ENCODE measurements at places on chromosomes 3 and 15.

- no peak for DNase-seq
These were observed 47.4 kb upstream of the SYN2 start for GRCh38 chr3:11956781-11957180.

- DNase-seq, result no peak
These were observed 40.9 kb downstream of the NR1D2 start for GRCh38 chr3:23985747-23986544.

- no peak for DNase-seq
These were observed 100.0 kb upstream of the C3orf80 start for GRCh38 chr3:160125258-160125657.

DNA sequence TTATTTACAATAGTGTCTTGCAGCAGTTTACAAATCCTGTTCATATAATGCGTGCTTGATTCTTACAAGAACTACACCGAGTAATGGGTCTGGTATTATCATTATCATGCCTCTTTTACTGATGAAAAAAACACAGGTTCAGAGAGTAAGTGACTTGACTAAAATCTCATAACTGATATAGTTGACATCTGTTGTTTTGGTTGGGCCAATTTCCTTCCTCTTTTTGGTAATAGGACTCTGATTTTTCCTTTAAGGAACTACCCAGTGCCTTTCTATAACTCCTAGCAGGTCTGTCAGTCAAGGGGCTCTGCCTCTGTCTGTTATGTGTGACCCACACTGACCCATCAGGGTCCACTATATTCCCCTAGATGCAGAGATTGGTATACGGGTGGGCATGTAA lies 14.6 kb upstream of the BLOC1S6 start:
- no peak for DNase-seq

DNA sequence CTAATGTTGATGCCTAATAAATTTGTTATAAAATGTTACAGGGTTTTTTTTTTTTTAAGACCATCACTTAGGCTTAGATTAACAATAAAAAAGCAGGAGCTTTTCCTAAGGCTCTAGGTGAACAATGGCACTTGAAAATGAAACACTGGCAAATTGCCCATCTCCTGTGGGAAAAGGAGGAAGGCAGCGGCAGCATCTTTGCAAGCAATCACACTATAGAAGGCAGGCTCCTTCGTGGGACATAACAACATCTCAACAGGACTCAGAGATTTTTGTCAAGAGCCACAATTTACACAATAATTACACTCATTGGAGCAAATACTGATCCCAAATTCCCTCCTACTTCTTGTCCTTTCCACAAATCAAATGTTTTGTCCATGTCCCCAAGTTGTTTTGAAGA lies 646.7 kb downstream of the ROBO2 start:
- no peak for DNase-seq

- no peak for DNase-seq
These were observed 240.6 kb downstream of the OTOL1 start for GRCh38 chr3:161737171-161737570.

DNA sequence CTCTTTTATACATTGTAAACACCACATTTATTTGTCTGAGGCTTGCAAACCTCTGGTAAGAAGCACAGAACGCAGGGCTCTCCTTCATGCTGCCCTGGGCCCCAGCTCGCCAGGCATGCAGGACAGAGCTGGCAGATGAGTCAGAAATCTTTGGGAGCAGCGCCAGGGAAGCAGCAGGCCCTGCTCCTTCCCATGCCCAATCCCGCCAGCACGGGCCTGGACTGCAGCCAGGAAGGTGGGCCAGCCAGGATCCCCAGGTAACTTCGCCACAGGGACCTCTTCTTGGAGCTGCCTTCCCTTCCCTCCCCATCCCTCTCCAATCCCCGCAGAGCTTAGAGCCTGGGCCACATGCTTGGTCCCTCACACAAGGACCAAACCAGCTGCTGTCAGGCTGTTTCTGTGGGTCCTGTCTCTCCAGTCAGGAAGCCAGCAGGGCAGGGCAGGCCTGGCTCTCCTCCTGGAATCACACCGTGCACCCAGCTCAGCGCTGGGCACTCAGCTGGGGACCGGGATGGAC lies 8.8 kb downstream of the STOML1 start:
- DNase-seq, result peak; percentile 87

GRCh38 chr3:67832817-67833216 lies 178.4 kb upstream of the SUCLG2 start:
- DNase-seq, result no peak

DNA sequence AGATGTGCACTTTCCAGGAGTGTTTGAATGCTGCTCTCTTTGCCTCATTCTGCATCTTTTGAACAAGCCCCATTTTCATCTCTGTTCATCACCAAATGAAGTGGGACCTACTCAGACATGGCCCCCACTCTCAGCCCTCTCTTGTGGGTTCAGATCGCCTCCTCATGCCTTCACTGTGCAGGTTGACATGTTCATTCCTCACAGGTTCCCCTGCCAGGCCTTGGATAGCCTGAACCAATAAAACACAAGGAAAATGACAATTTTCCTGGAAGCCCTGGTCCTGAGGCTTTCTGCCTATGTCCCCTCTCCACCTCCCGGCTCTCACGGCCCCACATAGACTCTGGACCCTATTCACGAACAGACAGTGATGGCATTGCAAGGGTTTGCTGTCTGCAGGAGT lies 17.7 kb downstream of the KLF15 start:
- DNase-seq, result no peak

GRCh38 chr15:69092159-69092558 lies 68.3 kb upstream of the GLCE start:
- peak; percentile 33 for DNase-seq

DNA sequence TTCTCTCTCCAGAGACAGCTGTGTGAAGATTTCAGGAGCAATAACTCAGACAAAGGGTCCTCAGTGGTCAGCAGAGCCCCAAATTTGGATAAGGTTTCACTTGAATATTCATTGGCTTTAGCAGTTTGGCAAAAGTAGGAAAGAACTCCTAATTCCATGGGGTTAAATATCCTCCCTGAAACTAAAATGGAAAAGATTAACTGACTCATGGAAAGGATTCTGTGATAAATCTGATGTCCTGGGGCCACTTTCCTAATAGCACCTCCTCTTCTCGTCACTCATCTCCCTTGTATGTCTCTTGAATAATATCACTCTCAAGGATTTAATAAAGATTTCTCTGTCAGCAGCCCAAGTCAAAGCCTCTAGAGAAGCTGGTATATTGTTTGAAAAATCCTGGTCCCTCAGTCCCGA lies 33.3 kb upstream of the TBC1D23 start:
- no peak for DNase-seq

- peak; percentile 18 for DNase-seq
These were observed 928 bp downstream of the CEP97 start for GRCh38 chr3:101725194-101725889.

DNA sequence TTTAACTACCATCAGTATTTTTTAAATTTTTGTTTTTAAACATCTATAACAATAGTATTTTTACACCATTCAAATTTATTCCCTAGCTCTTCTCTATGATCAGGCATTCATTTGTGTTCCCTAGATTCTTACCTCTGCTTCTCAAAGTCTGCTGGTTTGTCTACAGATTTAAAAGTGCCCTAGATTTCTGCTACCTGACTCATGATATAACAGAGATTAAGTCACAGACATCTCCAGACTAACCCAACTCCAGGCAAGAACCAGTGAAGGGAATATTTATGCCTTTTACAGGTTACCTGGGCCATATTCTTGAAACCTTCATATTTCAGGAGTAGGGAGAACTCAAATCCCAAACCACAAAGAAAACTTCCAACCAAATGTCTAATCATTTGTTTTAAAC lies 38.8 kb downstream of the ADAM10 start:
- DNase-seq, result no peak

DNA sequence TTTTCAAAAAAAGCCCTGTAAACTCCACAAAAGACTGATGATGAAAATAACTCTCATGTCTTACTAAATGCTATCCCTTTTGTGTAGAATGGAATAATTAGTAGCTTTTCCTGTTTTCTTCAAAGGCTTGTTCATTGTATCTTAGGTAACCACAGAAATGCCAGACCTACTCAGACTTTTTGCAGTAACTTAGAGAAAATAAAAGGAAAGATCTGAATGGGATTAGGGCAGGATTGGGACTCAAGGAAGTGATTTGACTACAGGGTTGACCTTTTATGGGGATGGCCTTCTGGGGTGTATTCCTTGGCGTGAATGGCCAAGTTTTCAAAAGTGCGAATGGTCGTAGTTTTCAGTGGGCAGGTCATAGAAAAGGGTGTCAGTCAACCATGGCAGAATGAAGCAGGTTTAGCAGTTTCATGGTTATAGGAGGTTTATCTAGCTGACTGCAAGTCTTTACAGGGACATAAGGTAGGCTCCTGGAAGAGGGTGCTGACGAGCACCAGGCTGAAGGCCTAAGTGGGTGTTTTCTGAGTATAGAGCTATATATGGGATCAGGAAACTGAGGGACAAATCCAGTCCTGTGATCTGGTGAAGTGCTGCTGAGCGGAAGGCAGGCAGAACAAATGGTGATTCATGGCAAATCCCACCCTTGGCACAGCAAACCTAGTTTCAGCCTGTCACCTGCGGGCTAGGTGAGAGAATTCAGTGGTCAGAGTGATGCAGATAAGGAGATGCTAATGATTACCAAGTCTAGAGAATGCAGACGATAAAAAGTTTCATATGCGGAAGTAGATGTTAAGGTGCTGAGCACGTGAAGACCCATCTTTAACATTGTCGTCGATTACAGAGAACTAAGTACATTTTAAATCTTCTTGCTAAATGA lies 46.4 kb downstream of the IL1RAP start:
- no peak for DNase-seq

DNA sequence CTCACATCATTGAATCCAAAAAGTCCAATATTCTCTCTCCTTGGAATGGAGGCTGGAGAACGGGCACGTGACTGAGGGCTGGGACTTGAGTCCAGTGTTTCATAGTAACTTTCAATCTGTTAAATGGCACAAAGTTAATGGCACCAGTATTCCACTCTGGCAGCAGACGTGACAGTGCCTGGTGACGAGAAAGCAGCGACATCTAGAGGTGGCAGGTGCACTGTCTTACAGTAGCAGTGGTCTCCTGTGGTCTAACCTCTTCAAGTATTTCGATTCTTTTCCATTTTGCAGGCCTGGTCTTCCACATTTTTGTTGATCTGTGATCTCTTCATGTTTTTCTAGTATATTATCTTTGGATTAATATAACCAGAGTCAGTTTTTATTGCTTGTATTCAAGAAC lies 107.1 kb downstream of the OXSM start:
- no peak for DNase-seq

DNA sequence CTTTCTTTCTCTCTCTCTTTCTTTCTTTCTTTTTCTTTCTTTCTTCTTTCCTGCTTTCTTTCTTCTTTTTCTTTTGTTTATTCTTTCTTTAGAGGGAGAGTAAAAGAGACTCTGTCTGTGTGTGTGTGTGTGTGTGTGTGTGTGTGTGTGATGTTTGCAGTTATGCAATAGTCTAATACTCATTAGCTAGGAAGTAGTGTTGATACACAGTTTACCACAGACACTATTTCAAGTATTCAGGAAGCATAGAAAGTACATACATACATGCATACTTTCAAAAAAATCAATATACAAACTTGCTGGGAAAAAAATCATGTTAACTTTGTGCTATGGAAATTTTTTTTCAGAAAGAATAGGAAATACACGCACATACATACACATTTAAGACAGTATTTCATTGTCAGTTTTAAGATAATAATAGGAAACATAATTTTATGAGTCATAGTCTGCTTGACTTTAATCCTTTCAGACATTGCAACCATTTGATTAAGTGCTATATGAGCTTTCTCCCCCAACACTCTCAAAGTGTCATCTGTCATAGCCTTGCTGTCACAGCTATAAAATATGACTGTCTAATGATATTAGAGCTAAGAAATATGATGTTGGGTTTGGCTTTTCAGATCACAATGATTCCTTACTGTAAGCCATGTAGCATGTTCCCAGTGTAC lies 74.9 kb upstream of the EPHA3 start:
- DNase-seq, result peak; percentile 73

- DNase-seq, result no peak
These were observed at the start of gene CLDN16 for GRCh38 chr3:190387578-190388213. Gene CLDN16, plus strand, starts transcription at chr3:190388163. Its CDS starts 167 bp downstream, at chr3:190388330.

GRCh38 chr15:46328821-46329220 lies 694.0 kb downstream of the SQOR start:
- DNase-seq, result no peak

DNA sequence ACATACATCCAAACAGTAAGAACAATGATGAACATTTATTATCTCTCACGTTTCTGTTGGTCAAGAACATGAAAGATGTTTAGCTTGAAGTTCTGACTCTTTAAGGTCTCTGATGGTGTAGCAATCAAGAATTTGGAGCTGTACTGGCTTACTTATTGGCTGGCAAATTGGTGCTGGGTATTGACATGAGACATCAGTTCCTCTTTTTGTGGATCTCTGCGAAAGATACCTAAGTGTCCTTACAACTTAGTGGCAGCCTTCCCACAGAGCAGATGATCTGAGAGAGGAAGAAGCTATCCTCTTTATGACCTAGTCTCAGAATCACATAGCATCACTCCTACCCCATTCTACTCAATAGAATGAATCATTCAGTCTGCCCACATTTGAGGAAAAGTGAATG lies 309.8 kb upstream of the DCBLD2 start:
- DNase-seq, result no peak

- no peak for DNase-seq
These were observed 25.8 kb downstream of the TMEM43 start for GRCh38 chr3:14150491-14151230.

- DNase-seq, result no peak
These were observed 52.7 kb downstream of the ZNF445 start for GRCh38 chr3:44424758-44425157.

- no peak for DNase-seq
These were observed 27.3 kb downstream of the CD276 start for GRCh38 chr15:73711526-73711925.

DNA sequence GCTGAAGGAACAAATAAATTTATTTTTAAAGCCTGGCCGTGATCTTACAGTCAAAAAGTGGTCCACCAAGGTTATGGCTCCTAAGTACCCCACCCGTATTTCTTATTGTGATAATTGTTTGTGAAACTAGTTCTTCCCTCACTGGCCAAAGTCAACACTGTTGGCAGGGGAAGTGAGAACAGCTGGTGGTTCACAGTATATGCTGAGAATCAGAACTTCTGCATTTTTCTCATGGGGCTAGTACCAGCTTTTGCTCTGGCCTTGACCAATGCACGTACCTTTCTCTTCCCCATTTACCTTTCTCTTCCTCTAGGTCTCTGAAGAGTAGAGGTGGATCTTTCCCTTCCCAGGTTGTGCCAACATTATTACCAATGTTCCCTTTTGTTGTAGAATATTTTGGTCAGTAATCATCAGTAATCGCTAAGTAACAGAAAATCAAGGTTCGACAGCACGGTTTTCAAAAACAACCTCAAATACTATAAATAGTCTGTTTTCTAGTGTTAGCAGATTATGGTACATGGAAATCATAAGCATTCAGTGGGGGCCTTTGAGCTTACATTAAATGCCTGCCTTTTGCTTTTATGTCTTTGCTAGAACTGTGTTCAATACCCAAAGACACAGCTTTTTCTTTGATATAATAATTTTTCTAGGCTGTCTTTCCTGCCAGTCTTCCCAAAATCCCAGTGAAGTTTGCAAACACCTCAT lies 268.0 kb downstream of the LPP start:
- DNase-seq, result peak; percentile 41

- DNase-seq, result peak; percentile 75
These were observed 10.9 kb upstream of the LXN start for GRCh38 chr3:158683230-158683962.

GRCh38 chr15:64430000-64430735 lies 30.2 kb upstream of the ZNF609 start:
- DNase-seq, result peak; percentile 88
